ENCODE measurements at places on chromosomes 6 and 20.

DNA sequence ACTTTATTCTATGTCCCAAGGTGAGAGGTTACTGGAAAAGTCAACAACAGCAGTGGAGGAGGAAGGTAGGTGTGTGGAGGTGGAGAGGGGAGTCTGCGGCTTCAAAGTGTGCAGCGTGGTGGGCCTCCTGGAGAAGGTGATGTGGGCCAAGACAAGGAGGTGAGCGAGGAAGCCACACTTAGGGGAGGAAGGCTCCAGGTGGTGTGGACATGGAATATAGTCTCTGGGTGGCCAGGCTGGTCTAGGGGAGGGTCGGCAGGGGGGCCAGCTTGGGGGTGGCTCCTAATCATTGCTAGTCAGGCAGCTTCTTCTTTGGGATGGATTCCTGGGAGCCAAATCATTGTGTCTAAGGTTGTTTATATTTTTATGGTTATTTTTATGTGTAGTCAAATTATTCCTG, 111.5 kb upstream of the CDH4 start:
- DNase-seq = no peak

- DNase-seq = peak; percentile 39
Measured at GRCh38 chr6:13395272-13396237, 67.2 kb upstream of the TBC1D7 start.

- DNase-seq = no peak
Measured at GRCh38 chr6:36961441-36962435, 7.2 kb downstream of the PI16 start.

GRCh38 chr20:35319192-35319870, 27.1 kb upstream of the FAM83C start:
- DNase-seq = no peak

DNA sequence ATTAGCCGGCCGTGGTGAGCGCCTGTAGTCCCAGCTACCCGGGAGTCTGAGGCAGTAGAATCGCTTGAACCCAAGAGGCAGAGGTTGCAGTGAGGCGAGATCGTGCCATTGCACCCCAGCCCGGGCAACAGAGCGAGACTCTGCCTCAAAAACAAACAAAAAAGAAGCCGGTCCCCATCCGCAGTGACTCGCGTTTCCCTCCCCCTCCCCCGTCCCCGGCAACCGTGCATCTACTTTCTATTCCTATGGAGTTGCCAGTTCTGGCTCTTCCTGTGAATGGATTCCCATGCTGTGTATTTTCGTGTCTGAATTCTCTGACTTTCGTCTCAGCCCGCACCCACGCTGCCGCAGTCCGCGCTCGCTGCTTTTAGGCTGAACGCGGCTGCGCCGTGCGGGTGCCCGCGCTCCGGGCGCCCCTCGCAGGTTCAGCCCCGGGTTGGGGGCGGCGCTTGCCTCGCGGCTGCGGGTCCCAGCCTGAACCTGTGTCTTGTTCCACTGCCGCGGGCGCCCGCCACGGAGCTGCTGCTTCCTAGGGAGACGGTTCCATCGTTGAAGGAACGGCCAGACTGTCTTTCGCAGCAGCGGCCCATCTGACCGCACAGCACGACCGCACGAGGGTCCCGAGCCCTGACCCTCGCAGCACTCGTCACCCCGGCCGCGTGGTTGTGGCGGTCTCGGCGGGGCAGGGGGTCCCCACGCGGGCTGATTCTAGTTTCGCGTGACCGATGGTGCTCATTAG, 1.1 kb upstream of the MRGBP start:
- no peak for DNase-seq

GRCh38 chr6:5998711-5999687, 7.7 kb downstream of the NRN1 start:
- no peak for DNase-seq

DNA sequence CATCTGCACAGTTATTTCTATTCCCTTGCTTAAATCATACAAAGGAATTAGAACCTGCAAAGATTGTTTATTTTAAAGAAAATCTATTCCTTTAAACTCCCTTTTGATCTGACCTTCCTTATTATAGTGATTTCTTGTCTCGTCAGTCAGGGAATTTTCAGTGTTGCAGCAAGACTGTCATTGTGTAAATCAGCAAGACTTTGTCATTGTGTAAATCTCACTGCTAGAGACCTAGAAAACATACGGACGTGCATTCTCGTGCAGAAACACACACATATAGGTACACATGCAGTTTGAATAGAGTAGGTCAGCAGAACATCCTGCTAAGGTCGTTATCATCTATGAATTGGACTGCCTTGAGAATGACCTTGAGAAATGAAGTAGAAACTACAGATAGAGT, 6.2 kb upstream of the SGK1 start:
- DNase-seq = no peak

DNA sequence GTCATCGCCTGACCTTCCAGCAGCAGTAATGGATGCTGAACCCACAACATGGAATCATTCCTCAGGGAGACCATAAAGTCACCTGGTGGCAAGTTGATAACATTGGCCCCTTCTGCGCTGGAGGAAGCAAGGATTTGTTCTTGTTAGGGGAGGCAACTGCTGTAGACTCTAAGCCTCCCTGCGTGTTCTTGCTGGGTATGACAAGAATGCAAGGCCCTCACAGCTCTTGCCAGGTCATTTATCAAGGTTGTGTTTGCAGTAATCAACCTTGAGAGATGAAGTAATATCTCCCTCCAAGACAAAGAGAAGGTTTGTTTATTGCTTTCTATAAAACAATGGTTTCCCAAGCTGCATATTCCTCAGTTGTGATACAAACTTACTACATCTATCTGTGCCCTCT, 80.9 kb downstream of the PERP start:
- no peak for DNase-seq

DNA sequence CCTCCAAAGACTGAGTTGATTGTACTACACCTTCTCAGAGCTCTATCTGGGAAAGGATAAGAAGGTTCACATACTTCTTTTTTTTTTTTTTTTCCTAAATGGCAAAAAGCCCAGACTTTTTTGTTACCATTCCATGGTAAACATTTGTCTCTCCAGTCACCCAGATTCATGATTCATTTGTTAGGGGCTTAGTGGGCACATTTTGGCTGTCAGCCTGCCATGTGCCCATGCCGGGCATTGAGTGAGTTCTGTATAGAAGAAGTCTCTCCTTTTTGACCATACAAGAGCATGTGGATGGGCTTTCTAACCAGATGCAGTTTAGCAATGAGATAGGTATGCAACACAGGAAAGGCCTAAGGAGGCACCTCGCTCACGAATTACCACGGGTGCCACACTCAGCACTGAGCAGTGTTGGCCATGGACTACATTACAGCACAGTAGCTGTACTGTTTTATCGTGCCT, 447.5 kb upstream of the HSF2 start:
- no peak for DNase-seq

GRCh38 chr6:32655203-32655710, 11.2 kb downstream of the HLA-DQB1 start:
- no peak for DNase-seq

GRCh38 chr6:1129131-1129530, 182.8 kb upstream of the FOXQ1 start:
- no peak for DNase-seq

GRCh38 chr6:150235218-150235617, 92.4 kb downstream of the PPP1R14C start:
- DNase-seq = no peak

GRCh38 chr6:3623451-3624249, 127.9 kb downstream of the PXDC1 start:
- no peak for DNase-seq

GRCh38 chr6:133396233-133396983, 155.3 kb downstream of the EYA4 start:
- no peak for DNase-seq

DNA sequence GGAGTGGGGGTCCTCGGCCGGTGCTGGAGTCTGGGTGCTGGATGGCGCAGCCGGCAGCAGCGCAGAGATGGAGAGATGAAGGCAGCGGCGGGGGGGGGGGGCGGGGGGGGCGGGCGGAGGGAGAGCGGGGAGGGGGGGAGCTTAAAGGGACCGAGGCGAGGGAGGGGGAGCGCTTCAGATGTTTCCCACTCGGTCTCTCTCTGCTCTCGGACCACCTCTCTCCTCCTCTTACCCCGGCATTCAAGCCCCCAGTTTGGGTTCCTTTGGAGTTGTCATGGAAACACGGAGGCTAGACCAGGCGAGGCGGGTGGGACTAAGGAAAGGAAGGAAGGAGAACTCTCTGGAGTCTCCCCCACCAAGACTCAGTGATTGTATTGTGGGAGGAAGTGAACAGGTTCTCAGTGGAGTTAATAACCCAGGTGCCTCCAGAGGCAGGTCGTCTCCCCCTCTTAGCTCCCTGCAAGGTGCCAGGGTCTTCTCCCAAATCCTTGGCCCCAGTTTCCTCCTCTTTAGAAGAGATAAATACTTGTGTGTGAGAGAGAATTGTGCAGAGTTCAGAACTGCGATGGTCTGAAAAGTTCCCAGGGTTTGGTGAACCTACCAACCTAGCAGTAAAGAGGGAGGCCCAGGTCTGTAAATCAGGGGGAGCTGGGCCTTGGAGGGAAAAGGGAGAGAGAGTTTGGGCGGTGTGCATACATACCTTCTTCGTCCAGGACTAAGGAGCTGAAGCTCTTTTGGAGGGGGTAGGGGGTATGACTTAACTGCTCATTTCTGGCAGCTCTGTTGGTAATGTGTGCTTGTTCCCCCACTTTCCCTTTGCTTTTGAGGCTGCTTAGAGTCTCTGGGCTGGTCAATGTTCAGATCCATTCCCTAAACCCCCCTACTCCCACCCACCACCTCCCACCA, at the start of gene PRRT1:
TSS of gene PRRT1 (minus strand) at position 77 of the 906 bp plus-strand sequence. CDS start 112 bp downstream, outside the sequence.
- no peak for DNase-seq

- peak; percentile 2 for DNase-seq
Measured at GRCh38 chr6:99241905-99242534, 107.5 kb downstream of the FAXC start.

DNA sequence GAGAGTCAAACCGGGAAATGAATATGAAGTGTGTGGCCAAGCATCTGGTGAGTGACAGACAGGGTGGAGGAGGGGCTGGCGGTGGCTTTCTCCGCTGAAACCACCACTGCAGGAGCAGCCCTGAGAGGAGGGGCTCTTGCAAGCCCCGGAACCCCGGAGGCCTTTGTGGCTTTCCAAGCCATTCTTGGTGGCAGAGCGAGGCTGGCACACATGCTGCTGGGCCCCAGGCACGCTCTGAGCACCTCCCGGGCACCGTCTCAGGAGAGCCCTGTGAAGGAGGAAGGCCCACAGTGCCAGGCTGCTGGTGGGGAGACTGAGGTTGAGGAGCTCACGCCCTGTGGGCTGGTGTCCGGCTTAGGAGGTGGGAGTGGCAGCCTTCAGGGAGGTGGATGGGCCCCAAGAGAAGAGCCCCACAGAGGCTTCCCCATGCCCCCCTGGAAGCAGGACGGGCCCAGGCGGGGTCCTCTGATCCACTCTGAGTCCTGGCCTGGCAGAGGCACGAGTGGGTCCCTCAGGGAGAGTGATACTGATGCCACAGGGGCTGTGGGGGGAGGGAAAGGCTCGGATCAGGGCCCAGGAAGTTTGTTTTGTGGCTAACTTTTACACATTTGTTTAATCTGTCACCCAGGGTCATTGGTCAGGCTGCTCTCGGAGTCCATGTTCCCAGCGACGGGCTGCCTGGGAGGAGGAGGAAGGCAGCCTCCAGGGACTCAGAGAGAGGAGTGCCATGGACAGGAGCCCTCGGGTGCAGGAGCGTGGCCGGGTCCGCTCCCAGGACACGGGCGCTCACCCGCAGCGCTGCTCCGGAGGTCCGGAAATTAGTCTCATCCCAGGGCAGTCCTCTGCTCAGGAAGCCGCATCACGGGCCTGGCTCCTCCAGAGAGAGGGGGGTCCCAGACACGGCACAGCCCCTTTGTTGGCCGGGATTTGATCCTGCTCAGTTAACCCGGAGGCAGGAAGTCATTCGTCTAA, 170.7 kb downstream of the ERMARD start:
- DNase-seq = no peak

DNA sequence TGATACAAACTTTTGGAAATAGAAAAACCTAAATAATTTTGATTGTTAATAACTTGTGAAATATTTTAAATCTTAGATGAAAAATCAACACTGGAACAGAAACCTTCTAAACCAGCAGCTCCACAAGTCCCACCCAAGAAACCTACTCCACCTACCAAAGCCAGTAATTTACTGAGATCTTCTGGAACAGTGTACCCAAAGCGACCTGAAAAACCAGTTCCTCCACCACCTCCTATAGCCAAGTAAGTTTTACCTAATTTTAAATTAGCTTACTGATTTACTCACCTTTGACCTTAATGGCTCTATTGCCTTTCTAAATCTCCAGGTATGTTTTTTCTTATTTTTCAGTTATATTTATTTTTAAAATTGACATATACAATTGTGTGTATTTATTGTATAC, 102.6 kb upstream of the ADGRF4 start:
- DNase-seq = no peak

GRCh38 chr20:59948828-59949720, 8.9 kb downstream of the FAM217B start:
- DNase-seq = no peak

- DNase-seq = no peak
Measured at GRCh38 chr20:40390654-40391053, 298.4 kb downstream of the MAFB start.

DNA sequence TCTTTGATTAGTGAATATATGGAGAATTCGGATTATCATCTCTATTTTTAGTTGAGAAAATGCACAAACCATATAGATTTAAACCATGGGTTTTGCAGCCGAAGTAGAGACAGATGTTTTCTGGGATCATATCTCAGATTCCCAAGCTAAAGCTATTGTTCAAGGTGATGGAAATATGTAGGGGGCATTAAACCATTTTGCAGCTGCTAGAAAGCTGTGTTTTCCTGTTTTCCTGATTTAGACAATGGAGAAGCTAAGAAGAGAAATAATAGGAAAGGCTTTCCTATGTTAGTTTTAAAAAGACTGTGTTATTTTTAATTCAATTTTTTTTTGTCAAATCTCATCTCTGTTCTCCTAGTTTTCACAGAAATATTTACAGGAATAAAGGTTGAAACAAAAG, 6.2 kb downstream of the CD93 start:
- DNase-seq = no peak

DNA sequence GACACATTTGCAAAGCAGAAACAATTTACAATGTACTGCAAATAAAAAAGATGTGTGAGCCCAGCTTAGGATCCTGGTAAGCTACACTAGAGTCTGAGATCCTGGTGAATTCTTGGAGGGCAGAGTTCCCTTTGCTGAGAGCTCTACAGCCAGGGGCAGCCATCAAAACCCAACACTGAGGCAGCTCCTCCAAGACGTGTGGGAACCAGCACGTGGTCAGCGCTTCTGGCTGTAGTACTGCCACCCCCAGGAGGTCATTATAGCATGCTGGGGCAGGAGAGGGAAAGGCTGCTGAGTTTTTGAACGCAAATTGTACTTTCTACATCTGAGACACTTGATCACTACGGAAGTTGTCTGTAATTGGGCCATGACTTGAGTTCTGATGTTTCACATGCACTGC, 131.5 kb downstream of the INSM1 start:
- no peak for DNase-seq

- no peak for DNase-seq
Measured at GRCh38 chr6:92275150-92275549, 1144.2 kb downstream of the EPHA7 start.

- DNase-seq = no peak
Measured at GRCh38 chr6:136104556-136104955, 145.6 kb downstream of the MTFR2 start.

DNA sequence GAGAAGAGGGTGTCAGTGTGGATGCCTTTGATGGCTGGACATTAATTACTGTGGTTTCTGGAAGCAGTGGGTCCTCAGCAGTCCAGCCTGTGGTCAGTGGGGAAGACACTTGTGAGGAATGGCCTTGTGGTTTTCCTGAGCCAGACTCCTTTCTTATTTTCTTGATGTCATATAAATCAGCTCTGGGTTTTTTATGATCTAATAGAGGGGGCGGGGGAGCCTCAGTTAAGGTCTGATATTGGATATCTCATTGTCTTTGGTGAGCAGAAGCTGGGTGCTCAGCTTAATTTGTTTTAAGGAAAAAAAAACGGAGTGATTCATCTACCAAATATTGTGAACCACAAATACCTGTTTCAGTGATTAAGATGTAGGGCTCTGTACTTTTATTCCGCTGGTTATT, 62.1 kb downstream of the OTOR start:
- no peak for DNase-seq
